Activated CD4-positive, alpha-beta memory T cell treated with anti-CD3 and anti-CD28 coated beads, Interleukin-2, amount 10 ng/mL, durations not matched to agents 7 days and 5 days (primary cell): ENCODE measurements at places on chromosomes 6 and 20. TPM values are rescaled to one million over a fixed set of nuclear protein-coding genes. Genes with fewer than 3 reads are reported as not detected.

Gene ADGRF1
- total RNA-seq, result not detected

Gene LY6G6F
- not detected for total RNA-seq

DNA sequence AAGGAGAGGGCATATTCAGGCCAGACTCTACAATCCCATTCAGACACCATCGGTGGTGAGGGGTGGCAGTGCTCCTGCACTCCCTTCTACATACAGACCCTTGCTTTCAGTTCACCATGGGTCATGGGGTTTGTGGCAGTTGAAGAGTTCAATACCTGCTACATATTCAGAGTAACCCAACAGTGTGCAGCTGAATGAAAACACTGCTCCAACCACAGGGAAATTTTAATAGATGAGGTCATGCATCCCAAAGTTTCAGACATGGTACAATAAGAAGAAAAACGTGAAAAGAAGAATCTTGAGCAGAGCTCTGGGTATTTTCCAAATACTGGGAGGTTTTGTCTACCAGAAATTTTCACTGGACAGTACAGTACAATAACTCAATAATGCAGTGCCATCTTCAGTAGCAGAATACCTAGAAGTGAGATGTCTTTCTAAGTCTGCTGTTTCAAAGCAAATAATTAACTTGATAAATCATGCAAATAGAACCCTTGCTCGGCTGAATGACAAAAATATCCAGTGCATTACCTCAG, 162.1 kb downstream of the PTPRK start:
- DNase-seq, result no peak

GRCh38 chr6:121695329-121695728, 259.9 kb downstream of the GJA1 start:
- DNase-seq, result no peak

DNA sequence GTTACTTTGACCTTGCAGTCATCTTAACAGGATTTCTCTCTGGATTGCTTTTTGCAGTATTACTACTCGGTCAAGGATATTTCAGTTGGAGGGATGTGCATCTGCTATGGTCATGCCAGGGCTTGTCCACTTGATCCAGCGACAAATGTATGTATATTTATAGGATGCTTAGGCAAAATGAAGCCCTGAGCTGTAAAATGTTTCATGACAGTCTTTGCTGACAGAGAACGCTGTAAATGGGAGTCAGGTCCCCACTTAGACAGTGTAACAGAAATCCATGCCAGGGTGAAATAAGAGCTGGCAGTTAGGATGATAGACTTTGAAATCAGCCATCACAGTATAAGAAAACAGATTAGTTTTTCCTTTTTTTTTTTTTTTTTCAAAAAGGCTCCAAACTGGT, 264.0 kb downstream of the LAMA2 start:
- DNase-seq, result no peak

GRCh38 chr6:111997853-111998208, 56.1 kb upstream of the CCN6 start:
- no peak for DNase-seq

DNA sequence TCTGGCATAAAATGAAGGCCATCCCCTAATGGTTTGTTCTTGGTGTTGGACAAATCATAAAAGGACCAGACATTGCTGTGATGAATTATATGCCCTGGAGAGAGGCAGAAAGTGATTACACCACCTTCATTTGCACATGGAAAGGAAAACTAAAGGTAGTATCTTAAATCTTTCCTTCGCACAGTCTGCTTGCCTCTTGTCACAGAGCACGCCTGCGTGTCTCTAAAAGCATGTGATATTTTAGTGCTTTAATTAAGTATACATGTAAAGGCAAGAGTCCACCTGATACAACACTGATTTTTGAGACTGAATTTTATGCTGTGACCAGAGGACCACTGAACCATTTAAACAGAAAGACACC, 28.8 kb upstream of the PLAGL1 start:
- DNase-seq, result no peak

DNA sequence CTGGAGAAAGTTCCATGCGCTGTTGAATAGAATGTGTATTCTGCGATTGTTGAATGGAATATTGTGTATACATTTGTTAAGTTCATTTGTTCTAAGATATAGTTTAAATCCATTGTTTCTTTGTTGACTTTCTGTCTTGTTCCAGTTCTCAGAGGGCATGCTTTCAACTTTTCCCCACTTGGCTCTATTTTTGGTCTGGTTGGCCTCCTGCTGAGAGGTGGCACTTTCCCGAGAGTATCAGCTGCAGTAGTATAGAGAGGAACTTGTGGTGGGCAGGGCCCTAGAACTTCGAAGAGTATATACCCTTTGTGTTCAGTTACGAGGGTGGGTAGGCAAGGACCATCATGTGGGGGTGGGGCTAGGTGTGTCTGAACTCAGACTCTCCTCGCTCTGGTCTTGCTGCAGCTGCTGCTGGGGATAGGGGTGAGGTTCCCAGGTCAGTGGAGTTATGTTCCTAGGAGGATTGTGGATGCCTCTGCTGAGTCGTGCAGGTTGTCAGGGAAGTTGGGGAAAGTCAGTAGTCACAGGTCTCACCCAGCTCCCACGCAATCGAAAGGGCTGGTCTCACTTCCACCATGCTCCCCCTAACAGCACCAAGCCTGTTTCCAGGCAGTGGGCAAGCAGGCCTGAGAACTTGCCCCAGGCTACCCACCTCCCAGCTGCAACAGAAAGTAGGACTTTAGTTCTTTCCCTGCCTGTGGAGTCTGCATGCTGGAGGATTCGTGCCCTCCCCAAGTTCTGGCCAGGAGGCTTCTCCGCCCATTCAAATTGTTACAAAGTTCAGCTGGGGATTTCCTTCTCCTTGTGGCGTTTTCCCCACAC, 118.9 kb upstream of the SSTR4 start:
- no peak for DNase-seq

GRCh38 chr20:61801857-61802442, 263.7 kb downstream of the TAF4 start:
- no peak for DNase-seq

- DNase-seq, result no peak
Observed at GRCh38 chr6:116049321-116049720, 11.4 kb downstream of the FRK start.

- DNase-seq, result no peak
Observed at GRCh38 chr6:50979171-50979525, 160.5 kb downstream of the TFAP2B start.
